CD4-positive, alpha-beta memory T cell (primary cell): ENCODE measurements at places on chromosomes 7 and 10.

GRCh38 chr10:74644738-74645137 lies 181.7 kb upstream of the KAT6B start:
- no peak for DNase-seq

GRCh38 chr7:46675456-46675855 lies 754.4 kb upstream of the IGFBP3 start:
- DNase-seq: no peak

GRCh38 chr10:100895896-100896295 lies 16.9 kb upstream of the SLF2 start:
- no peak for DNase-seq

DNA sequence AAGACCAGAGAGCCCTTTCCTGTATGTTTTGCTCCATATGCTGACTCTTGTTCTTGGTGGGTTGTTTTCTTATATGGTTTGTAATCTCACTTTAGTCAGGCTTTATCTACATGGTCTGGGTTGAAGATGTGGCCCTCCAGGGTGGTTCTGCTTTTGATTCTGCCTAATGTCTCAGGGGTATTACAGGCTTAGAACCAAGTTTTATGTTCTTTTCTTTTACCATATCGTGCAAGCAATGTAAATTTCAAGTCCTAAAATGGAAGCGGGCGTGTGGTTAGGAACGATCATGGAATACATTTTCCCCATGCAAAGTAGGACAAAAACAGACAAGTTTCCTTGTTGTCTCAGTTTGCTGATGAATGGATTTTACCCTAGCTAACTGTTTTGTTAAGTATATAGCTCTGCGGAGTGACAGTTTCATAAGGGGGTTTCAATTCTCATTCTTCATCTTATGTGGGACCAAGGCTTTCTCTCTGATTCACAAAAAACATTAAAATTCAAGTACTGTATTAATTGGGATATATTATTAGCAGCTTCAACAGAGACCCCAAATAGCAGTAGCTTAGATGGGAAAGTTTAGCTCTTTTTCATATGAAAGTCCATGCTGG lies 58.7 kb downstream of the MTURN start:
- no peak for DNase-seq

DNA sequence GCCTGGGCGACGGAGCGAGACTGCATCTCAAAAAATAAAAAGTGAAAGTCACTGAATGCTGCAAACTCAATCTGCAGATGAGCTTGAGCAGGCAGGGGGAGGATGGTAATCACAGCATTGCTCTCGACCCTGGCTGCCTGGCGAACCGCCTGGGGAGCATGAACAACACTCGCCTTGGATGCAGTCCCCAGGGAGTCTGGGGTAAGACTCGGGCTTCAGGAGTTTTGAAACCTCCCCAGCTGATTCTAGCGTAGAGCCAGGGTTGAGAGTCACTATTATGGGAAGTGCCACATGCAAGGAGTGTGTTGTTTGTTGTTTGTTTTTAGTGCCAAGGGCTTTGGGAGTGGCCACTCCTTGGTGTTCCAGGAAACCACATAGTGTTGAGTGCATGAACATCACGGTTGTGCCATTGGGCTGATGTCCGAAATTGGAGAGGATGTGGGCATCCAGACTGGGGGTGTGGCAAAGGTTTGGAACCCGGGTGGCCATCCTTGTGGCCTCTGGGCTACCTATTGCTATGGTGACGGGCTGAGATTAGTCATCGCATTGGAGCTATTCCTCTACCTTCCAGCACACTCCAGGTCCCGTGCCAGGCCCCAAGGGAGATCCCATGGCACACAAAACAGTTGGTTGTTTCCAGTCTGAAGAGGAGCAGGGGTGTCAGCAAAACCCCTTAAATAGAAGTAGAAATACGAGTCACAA lies 92.6 kb downstream of the RGS10 start:
- DNase-seq: no peak

DNA sequence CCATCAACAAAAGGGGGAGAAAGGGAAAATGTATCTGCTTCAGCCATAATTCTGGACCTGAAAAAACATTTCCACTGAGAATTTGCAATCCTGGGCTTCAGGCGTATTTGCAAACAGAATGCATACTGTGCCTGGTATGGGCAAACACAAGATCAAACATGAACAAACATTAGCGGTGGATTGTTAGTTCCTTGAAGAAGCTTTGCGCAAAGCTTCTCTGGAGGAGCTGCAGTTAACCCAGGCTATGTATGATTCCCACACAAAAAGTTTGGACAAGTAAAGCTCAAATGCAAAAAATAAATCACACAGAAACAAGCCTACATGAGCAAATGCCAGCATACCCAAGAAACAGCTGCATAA lies 20.4 kb upstream of the HILPDA start:
- DNase-seq: no peak

- no peak for DNase-seq
Measured at GRCh38 chr7:44084701-44085100, 2.4 kb upstream of the POLM start.

GRCh38 chr10:51075043-51075872 lies 971 bp downstream of the PRKG1 start:
- no peak for DNase-seq

- DNase-seq: no peak
Measured at GRCh38 chr7:112448891-112449290, 1.4 kb upstream of the IFRD1 start.

DNA sequence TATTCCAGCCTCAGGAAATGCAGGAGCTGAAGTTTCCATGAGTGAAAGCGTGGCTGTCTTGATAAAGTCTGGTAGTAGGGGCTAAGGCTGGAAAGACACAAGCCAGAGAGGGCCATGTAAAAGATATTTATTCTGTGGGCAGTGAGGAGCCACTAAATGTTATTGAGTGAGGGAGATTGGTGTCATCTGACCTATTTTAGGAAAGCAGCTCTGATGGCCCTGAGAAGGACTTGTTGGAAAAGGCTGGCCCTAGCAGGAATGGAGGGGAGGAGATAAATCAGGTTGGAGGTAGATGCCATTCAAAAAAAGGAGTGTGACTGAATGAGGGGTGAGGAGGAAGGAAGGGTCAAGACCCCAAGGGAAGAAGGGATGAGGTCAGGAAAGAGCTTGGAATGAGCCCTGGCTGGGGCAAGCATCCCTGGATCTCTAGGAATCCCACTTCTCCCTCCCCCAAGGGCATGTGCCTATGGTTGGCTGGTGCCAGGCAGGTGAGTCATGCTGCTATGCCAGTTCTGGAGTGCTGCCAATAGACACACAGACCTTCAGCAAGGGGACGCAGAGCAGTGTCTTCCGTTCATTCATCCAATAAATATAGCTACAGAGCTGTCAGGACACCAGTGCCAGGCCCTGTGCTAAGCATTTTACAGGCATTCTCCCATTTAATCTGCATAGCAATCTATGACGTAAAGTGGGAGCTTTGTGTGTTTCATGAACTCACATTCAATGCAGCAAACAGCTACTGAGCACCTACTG lies 2.0 kb downstream of the ANKRD2 start:
- no peak for DNase-seq

DNA sequence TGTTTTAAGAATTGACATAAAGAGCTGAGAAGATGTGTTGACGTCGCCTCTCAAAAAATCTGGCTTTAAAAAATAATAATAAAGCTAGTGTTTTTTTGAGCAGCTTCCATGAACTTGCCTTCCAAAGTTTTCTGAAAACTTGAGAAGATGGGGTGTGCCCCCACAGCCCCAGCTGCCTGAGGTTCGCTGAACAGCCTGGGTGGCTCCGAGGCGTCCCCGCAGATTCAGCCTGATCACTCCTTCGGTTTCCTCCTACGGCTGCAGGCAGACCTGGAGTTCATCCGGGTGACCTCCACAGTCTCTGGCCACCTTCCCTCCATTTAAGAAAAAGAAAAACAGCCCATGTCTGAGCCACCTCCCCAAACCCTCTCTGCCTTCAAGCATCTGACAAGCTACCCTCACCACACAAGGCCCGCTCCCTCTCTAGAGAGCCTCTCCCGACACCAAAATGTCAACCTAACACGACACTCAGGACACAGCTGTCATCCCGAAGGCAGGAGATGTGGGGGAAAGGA lies 177.8 kb downstream of the PTPRN2 start:
- DNase-seq: no peak

- DNase-seq: no peak
Measured at GRCh38 chr7:155920068-155920461, 107.8 kb upstream of the SHH start.

- DNase-seq: no peak
Measured at GRCh38 chr10:43218951-43219837, 47.7 kb downstream of the RASGEF1A start.

GRCh38 chr7:138875794-138876193 lies 77.8 kb upstream of the ATP6V0A4 start:
- peak; percentile 76 for DNase-seq

GRCh38 chr7:150451833-150452461 lies 1.5 kb downstream of the GIMAP8 start:
- DNase-seq: no peak

DNA sequence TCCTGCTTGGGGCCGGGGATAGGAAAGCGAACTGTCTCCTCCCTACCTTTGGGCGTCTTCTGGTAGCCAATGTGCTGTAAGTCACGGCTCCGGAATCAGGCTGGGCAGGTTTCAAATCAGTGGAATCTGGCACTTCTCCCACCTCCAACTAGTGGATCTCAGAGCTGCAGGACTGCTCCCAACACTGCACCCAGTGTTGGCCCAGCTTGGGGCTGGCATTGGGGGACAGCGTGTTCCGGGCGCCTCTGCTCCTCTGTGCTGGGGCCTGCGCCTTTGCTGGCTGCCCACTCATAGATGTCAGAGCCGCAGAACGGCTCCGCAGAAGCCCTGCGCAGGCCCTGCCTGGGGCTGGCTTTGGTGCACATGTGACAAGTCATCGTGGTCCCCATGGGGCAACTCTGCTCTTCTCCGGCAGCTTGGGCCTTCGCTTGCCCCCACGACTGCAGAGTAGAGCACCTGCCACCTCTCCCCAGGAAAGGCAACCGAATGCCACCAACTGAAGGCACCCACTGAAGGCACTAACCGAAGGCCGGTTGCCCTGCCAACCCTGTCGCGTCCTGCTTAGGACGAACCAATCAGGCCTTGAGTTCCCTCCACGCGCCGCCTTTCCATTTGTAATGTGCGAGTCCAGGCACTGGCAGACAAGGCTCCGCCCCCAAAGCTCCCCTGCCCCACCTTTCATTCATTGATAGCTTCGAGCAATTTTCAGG lies 85.5 kb upstream of the ABI1 start:
- no peak for DNase-seq
